ENCODE measurements at places on chromosomes 1 and 21.
A peak's percentile ranks its signal among the peaks of the same experiment; 100 is the strongest.

DNA sequence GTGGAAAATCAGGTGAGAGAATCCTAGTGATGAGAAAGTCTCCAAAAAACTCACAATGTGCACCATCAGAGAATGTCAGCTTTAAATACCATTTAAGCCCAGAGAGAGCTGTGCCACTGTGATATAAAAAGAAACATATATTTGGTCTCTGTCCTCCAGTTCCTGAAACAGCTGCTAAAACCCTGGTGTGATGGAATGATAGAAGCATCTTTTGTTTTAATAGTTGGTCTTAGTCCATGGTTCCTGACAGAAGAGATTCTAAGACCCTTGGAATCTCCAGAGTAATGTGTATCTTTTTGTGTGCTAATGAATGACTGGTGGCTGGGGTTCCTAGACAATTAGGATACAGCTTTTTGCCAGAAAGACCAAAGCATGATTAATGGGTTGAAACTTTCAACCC is 302.8 kb upstream of the B3GALT2 start:
- DNase-seq = no peak

GRCh38 chr21:35386491-35387079 is 337.5 kb upstream of the RUNX1 start:
- DNase-seq = no peak

GRCh38 chr1:12015499-12015898 is 3.8 kb upstream of the MIIP start:
- no peak for DNase-seq

DNA sequence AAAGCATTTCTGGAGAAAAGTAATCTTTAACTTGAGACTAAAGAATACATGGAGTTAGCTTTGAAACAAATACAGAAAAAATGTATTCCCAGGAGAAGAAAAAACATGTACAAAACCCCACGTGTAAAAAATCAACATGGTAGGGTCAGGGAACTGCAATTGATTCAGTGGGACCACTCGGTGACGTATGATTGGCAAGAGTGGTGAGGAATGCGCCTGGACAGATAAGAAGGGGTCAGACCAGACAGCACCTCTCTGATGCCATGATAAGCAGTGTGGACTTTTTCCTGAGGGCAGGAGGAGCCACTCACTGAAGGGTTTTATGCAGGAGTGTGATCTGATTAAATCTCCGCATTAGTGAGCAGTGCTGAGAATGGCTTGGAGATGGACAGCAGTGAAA is 142.5 kb downstream of the DAB1 start:
- DNase-seq = no peak

DNA sequence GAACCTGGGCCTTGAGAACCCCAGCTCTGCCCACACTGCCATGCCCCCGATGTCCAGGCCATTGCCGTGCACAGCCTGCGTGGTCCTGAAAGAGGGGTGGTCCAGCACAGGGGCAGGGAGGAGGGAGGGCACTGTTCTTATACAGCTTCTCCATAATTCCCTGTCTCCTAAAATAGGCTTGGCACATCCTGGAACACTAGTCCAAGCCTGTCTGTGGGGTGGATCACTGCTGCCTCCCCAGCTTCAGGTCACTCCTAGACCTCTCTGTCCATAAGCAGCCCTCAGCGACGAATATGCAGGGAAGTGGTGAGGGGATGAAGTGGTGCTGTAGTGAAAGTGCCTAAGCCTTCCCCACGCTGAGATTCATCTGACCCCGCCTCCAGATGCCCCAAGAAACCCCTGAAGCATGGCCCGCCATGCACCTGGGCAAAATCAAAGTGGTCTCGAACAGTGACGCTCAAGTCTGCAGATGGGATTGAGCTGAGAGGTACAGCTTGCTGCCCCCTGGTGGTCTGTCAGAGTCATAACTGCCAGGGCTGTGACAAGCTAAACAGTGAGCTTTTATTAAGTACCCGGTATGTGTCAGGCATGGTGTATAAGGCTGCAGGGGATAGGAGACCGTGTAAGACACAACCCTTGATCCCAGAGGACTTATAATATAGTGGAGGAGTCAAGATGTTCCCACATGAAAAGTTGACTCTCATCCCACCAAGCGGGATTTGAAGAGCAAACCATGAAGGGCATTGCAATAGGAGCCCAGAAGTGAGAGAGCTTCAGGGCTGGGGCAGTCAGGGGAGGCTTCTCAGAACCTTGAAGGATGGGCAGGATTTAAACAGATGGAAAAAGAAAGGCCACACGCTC is 66.6 kb downstream of the FAM163A start:
- peak; percentile 69 for DNase-seq

DNA sequence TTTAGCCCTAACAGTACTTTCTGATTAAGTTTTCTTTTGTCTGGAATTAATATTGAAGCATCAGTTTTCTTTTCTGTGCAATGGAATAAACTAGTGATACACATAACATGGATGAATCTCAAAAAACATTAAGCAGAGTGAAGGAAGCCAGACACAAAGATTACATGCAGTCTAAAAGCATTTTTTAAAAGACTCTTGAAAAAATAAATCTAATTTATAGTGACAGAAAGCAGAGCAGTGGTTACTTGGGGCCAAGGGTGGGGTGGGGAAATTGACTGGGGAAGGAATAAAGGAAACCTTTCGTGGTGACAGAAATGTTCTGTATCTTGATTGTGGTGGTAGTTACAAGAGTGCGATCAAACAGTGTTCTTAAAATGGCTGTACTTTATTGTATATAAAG is 20.2 kb upstream of the ST6GALNAC3 start:
- no peak for DNase-seq

DNA sequence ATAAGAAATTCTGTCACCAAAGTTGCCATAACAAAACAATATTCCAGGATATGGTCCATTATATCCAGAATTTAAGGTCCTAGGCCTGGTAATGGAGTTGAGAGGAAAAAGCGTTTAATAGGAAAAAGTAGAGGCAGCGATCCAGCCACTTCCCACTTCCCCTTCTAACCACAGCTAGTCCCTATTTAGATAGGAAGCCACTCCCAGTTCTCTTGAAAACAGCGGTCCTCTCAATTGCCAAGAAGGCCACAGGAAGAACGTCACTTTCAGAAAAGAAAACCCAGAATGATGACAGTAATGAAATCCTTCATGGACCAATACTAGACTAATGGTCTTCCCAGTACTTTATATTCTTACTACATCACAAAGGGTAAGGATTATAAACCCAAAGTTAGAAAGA is 38.6 kb downstream of the ABL2 start:
- peak; percentile 6 for DNase-seq

DNA sequence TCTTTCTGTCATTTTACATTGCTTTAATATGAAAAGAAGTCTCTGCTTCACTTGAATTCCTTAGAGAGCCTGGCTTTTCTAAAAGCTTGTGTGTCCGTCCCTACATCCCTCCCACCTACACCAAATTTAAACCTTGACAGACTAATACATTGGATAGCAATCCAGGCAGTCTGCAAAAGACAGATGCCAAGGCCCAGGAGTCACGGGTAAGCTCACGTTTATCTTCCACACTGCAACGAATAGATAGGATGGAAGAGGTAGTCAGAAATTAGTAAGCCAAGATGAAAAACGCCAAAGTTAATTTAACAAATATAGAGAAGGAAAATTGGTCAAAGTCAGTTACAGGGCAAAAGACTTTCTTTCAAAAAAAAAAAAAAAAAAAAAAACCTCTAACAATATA is 338.1 kb downstream of the SMYD3 start:
- DNase-seq = no peak

GRCh38 chr1:226749467-226749866 is 10.4 kb upstream of the ITPKB start:
- DNase-seq = no peak

- no peak for DNase-seq
Observed at GRCh38 chr1:27574871-27575831, 28.8 kb downstream of the AHDC1 start.

- DNase-seq = no peak
Observed at GRCh38 chr1:234776256-234776875, 166.4 kb upstream of the IRF2BP2 start.

DNA sequence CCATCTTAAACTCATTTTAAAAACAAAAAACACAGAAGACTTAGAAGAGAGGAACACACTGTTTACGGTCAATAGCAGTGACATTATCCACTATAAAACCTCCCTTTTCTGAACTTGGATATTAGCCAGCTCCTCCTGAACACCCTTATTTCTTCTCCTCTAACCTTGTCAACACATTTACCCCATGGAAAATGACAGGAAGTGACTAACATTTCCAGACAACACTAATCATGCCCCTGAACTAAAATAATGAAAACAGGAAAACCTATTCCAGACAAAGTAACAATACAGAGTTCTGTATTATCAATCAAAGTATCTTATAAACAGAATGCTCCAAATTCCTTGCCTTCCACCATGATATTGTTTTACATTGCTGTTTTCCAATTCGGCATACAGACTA is 45.3 kb downstream of the PALMD start:
- DNase-seq = no peak

DNA sequence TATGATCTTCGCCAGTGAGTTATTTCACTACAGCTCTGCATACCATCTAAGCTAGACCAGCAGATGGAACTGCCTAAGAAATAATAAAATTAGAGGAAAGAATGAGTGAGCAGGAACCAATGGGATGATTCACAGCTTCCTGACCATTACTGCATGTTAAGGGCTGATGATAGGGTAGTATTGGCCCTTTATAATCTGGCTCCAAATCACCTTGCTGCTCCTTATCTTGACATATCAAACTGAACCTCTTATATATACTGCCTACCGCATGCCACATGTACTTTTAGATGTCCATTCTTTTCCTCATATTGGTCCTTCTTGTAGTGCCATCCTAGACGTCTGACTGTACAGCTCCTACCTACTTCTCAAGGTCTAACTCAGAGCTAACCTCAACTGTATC is 524.4 kb downstream of the DPYD start:
- DNase-seq = no peak

- no peak for DNase-seq
Observed at GRCh38 chr1:205448540-205449253, 7.1 kb downstream of the BLACAT1 start.

DNA sequence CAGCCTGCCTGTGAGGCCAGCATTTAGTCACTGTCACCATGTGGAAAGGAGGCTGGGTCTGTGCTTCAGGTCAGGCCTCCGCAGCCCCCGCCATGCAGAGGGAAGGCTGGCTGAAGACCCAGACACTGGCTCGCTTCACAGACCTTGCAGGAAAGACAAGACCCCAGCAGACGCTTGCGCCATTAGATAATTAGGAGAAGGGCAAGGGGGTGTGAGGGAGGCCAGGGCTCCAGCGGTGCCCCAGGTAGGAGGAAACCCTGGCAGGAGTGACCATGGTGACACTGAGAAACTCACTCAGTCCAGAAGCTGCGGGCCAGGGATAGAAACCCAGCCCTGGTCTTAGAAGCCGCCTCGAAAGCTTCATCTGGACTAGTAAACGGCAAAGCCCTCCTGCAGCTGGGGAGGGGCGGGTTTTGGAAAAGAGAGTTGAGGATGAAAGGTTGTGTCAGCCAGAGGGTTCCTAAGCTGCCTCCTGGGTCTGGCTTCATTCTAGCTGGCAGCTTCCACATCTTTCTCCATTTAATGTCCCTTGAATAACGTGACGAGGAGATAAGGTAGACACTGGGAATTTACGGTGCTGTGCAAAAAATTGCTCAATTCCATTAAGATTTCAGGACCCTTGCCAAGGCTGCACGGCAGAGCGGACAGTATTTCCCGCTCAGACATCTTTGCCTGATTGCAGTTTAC is 294.1 kb upstream of the VAMP3 start:
- no peak for DNase-seq

- no peak for DNase-seq
Observed at GRCh38 chr1:75615613-75616435, 4.9 kb upstream of the SLC44A5 start.

- no peak for DNase-seq
Observed at GRCh38 chr1:179178950-179179349, 50.5 kb downstream of the ABL2 start.

GRCh38 chr1:16474166-16474800 is 33.8 kb downstream of the NECAP2 start:
- no peak for DNase-seq

DNA sequence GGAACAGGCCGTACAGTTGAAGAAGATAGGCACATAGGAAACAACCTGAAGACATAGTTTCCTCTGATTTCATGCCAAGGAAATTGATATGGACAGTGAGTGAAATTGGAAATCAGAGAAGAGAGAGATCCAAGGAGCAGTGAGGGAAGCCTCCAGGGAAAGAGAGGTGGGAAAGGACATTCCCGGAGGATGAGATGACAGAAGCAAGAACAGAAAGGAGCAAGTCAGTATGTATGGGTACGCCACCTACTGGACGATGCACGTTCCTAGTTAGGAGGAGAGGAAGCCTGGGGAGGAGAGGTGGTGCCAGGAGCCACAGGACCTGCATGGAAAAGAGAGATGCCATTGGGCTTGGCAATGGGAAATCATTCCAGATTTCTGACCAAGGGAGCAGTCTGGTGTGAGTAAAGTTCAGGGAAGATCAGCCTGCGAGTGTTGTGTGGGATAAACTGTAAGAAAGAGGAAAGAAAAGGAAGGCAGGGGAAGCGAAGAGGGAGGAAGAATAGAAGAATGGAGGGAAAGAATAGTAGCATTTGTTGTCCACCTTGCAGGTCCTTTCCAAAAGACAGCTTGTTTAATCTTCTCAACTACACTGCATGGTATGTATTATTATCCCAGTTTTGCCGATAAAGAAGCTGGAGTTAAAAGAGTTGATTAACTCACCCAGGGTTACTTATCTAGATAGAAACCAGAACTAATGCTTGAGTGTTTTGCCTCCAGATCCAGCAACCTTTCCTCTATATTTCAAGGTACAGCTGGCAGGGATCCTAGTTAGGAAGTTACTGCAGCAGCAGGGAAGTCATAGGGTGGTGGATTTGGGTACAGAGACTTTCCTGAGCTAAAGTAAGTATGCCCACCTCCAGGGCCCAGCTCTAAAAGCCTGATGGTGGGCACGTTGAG is 27.4 kb downstream of the C1orf116 start:
- peak; percentile 9 for DNase-seq

DNA sequence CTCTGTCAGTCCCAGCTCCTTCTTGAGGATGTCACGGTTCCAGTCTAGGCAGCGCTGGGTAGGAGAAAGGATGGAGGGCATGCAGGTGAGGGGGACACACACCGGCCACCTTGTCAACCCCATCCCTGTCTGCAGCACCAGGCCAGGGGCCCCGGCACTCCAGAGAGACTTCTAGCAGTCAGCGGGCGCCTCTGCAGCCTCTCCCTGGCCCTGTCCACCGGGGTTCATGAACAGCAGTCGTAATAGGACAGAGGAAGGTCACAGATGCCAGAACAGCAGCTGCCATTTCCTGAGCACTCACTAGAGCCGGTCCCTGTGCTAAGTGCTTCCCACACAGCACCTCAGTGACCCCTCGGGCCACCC is 16.3 kb upstream of the SDHB start:
- no peak for DNase-seq

- DNase-seq = no peak
Observed at GRCh38 chr1:24103408-24103807, 8.5 kb downstream of the MYOM3 start.

Data from CD4-positive, alpha-beta T cell treated with Interleukin-15 for 4 hours (primary cell).